CD8-positive, alpha-beta memory T cell (primary cell): ENCODE measurements at places on chromosomes 3 and 15.

DNA sequence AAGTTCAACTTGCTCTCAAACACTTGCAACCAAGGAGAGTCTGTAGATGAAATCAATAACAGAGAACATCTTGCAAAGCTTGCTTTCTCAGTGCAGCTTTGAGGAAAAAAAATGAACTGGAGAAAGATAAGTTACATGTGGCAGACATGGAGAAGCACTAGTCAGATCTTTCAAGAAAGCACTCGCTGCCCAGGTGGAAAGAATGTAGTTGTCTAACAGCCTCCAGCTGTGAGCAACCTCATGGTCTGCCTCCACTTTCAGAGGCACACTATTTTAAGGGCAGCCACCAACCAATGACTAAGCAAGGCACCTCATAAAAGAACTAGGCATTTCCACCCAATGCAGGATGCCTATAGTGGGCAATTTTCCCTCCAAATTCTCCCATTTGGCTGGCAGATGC lies 125.4 kb upstream of the CPNE4 start:
- DNase-seq, result no peak

- DNase-seq, result no peak
Measured at GRCh38 chr15:61634837-61635236, 405.7 kb upstream of the RORA start.

GRCh38 chr3:135874035-135874434 lies 91.5 kb upstream of the PPP2R3A start:
- DNase-seq, result no peak

GRCh38 chr3:105826778-105827634 lies 41.8 kb downstream of the CBLB start:
- DNase-seq, result no peak

GRCh38 chr3:48716508-48716981 lies 476 bp downstream of the IP6K2 start:
- peak; percentile 8 for DNase-seq

GRCh38 chr3:58567251-58567515 lies 10.0 kb downstream of the FAM107A start:
- DNase-seq, result no peak

GRCh38 chr3:24300949-24301348 lies 193.7 kb downstream of the THRB start:
- DNase-seq, result no peak

DNA sequence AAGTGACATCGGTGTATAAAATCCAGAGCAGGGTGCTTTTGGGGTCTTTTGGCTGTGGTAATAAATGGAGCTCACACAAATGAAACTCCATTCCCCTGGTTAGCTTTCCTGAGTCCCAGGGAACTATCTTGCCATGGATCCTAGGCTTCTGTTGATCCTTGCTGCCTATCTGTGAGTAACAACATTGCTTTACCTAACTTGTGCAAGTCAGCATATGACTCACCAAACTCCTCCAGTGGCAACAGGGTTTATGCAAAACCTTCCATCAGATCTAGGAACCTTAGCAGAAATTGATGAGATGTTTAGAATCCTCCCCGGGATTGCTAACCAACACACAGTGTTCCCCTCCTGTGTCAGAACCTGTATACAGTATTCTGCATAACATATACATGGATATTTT lies 105.4 kb downstream of the SCAPER start:
- DNase-seq, result no peak

DNA sequence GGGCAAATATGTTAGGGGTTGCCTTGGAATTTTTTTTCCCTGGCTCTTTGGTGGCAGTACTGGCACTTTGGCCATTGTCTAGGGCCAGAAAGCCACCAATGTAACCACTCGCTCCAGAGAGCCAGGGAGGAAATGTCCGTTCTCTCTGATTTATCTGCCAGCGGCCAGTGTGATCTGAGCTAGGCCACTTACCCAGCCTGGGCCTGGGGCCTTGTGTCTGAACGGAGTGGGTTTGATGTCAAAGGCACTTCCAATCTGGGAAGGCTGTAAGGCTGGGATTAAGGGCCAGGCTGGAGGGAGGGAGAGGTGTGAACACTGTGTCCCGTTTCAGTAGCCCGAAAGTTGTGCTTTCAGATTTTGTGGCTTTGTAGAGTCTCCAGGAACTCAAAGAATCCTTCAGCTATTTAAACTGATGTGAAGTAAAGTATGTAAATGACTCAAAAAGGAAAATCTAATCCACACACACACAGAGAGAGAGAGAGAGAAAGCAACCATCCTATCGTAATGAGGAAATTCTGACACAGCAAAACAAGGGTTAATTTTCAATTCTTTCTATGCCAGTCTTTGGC lies 271.0 kb downstream of the PDZRN3 start:
- DNase-seq, result no peak

GRCh38 chr3:13294442-13295351 lies 125.4 kb downstream of the NUP210 start:
- no peak for DNase-seq

GRCh38 chr3:71087143-71088018 lies 496.1 kb downstream of the FOXP1 start:
- peak; percentile 67 for DNase-seq

GRCh38 chr15:97482521-97482920 lies 478.0 kb upstream of the ARRDC4 start:
- DNase-seq, result no peak

DNA sequence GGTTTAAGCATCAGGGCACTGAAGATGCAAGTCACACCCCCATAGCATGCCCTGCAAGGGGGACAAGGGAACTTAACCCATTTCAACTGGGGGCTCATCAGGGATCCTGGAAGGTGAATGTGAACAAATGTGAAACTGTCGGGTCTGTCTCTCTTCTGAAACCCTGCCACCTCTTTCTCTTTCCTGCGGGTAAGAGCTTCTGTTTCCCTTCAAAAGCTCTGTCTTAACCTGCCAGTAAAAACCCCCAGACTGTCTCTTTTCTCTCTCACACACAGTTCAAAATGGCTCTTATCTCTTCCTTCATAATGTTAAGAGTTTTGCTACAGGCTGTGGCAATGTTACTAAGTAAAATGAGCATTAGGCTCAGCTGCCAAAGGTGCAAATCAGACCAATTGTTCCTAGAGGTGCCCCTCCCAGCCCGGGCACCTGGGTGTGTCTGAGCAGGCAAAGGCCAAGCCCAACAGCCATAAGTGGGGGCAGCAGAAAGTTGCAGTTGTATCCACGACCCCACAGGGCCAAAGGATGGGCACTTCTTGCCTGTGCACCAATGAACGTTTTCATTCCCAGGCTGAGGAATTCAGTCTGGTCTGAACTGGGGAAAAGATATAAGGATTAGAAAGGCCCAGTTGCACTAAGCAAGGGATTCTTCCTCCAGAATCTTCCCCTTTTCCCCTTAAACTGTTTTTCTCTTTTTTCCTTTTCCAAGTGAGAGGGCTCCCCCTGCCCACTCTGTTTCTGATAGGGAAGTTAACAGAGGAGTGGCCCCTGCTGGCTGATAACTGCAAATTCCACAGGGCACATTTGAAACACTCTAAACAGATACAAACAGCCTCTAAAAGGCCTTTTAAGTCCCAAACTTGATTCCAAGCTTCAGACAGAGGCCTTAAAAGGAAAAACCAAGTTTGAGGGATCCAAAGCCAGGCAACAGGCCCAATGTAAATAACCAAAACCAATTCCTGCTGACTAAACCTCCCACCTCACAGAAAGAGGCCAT lies 113.8 kb upstream of the EPHA6 start:
- no peak for DNase-seq

DNA sequence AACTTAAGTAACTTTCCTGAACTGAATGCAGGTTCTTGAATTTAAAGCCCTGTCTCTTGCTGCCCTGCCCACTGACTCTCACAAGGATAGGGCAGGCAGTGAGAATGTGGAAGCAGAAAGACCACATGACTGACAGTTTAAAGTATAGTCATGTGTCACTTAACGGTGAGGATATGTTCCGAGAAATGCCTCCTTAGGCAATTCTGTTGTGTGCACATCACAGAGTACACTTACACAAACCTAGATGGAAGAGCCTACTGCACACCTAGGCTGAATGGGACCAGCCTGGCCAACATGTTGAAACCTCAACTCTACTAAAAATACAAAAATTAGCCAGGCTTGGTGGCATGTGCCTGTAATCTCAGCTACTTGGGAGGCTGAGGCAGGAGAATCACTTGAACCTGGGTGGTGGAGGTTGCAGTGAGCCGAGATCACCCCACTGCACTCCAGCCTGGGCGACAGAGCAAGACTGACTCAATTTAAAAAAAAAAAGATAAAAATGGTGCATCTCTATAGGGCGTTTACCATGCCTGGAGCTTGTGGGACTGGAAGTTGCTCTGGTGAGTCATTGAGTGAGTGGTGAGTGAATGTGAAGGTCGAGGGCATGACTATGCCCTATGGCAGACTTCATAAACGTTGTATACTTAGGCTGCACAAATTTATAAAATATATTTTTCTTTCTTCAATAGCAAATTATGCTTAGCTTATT lies 18.9 kb upstream of the COPG1 start:
- DNase-seq, result no peak
